Stimulated activated CD8-positive, alpha-beta memory T cell treated with anti-CD3 and anti-CD28 coated beads, Interleukin-7, amount 100 ng/mL, for 1 hour (primary cell): ENCODE measurements at places on chromosomes 5 and 9.

DNA sequence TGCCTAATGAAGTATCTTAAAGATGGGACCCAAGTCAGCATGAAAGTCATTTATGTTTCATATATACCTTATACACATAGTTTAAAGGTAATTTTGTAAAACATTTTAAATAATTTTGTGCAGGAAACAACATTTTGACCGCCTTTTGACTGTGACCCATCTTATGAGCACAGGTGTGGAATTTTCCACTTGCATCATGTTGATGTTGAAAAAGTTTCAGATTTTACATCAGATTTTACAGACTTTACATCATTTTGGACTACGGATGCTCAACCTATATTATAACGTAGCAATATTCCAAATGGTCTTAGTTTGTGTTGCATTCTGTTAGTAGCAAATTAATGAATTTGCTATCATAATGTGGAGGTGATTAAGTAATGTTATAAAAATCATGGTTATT lies 21.7 kb upstream of the FAM120AOS start:
- DNase-seq, result no peak

DNA sequence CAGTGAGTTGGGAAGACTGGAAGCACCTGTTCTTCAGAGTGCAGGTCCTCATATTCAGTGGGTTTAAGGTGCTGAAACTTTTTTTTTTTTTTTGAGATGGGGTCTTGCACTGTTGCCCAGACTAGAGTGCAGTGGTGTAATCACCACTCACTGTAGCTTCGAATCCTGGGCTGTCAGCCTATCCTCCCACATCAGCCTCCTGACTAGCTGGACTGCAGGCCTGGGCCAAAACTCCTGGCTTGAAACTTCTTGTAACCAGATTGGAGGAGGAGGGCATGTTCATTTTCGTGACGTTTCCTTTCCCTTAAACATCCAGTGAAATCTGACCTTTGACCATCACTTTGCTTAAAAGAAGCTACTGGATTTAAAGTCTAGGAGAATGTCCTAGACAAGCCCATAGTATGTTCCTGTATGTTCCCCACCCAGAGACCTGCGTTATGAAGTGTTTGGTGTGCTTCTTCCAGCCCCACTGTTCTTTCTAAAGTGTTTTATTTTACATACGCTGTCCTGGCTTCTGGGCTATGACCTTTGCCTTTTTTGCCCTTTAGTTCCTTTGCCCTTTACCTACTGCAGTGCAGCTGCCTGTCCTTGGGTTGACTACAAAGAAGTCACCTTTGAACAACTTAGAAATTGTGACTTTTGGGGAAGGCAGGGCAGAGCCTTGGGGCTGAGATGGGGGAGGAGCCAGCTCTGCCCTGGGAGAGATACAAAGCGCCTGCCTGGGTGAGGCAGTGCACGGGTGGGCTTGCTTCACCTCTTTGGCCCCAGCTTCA lies 18.4 kb downstream of the TENT4A start:
- DNase-seq, result no peak

DNA sequence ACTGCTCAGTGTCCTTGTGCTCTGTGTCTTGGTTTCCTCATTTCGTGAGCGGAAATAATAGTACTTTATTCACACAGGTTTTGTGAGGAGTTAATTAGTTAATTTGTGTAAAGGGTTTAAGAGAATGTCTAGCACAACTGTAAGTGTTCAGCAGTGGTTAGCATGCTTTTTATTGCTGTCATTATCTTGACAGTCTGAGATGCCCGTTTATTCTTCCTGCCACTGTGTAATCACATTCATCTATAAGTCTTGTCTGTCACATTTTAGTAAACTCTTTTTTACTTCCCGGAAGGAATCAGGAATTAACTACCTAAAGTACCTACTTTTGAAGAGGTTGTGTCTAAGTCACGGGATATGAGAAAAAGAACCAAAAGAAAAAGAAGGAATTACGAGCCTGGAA lies 38.0 kb downstream of the IQGAP2 start:
- no peak for DNase-seq

DNA sequence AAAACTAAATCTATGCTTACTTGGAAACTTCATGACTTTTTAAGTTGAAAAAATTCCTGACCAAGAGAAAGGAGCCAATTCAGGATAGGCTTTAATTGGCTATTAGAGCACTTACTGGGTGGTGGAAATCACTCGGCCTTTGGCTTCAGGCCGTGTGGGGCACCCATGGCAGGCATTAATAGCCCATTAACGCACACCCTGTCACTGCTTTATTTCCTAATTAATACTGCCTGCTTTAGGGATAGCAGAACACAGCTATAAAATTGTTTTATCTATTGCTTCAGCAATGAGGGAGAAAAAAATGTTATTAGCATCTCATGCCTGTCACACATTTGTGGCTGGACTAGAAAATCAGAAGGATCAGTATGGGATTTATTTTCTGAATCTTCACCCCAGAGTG lies 58.1 kb downstream of the PSAT1 start:
- no peak for DNase-seq

DNA sequence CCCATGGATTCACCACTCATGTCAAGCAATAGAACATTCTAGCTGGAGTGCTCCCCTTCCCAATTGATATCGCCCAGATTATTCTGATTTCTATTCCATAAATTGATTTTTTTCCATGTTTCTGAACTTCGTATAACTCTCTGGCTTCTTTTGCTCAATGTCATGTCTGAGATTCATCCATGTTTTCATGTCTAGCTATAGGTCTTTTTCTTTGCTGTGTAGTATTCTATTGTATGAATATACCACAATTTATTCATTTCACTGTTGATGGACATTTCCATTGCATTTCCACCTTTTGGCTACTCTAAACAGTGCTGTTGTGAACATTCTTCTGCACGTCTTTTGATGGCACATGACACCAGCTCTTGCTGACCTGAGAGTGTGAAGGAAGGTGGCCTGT lies 19.6 kb downstream of the PTPA start:
- DNase-seq, result no peak

GRCh38 chr9:69637193-69637816 lies 34.9 kb downstream of the APBA1 start:
- DNase-seq, result no peak

GRCh38 chr5:14956423-14957046 lies 85.0 kb upstream of the ANKH start:
- no peak for DNase-seq

- DNase-seq, result no peak
Observed at GRCh38 chr9:95116002-95116807, 201.3 kb downstream of the FANCC start.

- DNase-seq, result no peak
Observed at GRCh38 chr9:114592356-114592755, 4.8 kb downstream of the ATP6V1G1 start.

GRCh38 chr9:114282507-114282906 lies 40.4 kb upstream of the ORM1 start:
- DNase-seq, result no peak

DNA sequence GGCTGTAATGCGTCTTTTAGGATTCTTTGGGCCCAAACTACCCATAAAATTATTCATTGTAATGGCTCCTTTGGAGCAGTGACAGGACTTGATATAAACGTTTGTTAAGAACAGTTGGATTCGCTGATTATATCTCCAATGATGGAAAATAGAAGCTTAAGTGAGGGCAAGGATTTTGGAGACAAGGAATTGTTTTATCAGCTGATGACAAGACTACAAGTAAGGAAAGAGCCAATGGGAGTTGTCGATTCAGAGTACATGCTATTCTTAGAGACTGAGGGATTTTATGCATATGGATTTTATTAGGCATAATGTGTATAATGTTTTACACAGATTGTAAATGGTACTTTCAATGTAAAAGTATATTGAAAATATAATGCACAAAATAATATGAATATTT lies 425.5 kb upstream of the RIOK2 start:
- DNase-seq, result no peak

- no peak for DNase-seq
Observed at GRCh38 chr5:154986151-154986550, 27.4 kb upstream of the KIF4B start.

DNA sequence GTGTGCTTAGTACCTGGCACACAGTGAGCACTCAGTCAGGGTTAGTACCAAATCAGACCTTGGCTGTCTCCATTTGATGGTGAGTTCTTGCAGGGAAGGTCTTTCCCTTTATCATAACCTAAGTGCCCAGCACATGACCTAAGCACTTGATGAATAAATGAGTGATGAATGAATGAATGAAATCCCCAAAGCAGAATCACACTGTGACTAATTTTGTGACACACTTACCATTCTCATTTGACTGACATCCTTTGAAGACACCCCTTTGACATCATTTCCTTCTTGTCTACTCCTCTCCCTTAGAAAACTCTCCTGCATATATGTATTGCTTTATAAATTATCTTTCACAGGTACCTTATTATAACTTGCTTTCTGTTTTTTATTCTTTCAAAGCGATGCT lies 130.2 kb upstream of the ELL2 start:
- DNase-seq, result no peak

GRCh38 chr5:9388941-9389674 lies 156.8 kb downstream of the SEMA5A start:
- DNase-seq, result no peak

DNA sequence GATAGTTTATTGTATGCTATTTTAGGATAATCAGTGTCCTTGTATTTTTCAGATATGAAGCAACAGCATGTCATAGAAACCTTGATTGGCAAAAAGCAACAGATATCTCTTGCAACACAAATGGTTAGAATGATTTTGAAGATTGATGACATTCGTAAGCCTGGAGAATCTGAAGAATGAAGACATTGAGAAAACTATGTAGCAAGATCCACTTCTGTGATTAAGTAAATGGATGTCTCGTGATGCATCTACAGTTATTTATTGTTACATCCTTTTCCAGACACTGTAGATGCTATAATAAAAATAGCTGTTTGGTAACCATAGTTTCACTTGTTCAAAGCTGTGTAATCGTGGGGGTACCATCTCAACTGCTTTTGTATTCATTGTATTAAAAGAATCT lies 14.5 kb downstream of the CCT5 start:
- no peak for DNase-seq

- DNase-seq, result no peak
Observed at GRCh38 chr5:32589942-32590869, 4.8 kb downstream of the SUB1 start.

- no peak for DNase-seq
Observed at GRCh38 chr5:40796487-40796889, 1.7 kb downstream of the PRKAA1 start.

DNA sequence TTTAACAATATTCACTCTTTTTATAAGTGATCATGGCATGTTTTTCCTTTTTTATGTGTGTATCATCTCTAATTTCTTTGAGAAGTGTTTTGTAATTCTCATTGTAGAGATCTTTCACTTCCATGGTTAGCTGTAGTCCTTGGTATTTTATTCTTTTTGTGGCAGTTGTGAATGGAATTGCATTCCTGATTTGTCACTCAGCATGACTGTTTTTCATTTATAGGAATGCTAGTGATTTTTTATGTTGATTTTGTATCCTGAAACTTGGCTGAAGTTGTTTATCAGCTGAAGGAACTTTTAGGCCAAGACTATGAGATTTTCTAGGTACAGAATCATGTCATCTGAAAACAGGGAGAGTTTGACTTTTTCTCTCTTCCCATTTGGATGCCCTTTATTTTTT lies 13.1 kb upstream of the SPINK13 start:
- DNase-seq, result no peak

DNA sequence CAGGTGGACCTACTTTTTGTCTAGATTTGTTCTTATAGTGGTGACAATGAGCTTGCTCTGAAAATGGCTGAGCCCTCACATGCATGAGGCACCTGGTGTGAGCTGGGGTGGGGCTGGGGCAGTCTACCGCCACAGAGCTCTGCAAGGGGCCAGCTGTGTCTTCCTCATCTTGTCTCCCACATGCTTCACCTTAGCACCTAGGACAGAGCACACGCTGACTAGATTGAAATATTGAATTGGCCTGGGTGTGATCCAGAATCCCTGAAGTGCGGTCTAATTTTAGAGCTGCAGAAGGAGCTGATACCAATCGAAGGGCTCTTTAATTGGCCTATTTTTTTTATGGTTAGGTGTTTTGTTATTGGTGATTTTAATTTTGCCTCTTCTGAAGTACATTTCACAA lies 126.1 kb upstream of the NFIB start:
- DNase-seq, result no peak

GRCh38 chr5:76016258-76016657 lies 66.9 kb upstream of the SV2C start:
- DNase-seq, result no peak

GRCh38 chr9:17130291-17130690 lies 4.5 kb upstream of the CNTLN start:
- no peak for DNase-seq

DNA sequence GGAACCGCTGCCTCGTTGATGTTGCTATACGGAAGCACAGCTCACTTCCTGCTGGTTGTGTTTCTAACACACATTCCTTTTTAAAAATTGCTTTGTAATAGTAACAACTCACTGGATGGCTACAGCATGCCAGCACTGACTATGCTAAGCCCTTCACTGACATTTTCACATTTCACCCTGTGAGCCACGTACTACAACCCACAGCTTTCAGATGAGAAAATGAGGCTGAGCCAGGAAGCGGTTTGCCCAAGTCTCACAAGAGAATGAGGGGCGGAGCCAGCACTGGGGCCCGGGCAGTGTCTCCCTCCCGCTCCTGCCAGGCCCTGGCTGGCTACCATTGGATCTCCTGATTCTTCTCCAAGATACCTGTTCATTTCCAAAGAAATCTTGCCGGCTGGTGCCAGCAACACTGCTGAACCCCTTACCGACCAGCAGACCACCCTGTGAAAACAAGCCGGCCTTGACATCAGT lies 38.3 kb downstream of the FAM78A start:
- peak; percentile 55 for DNase-seq
